Fibroblast of gingiva (primary cell): ENCODE measurements at places on chromosomes 12 and 14.

DNA sequence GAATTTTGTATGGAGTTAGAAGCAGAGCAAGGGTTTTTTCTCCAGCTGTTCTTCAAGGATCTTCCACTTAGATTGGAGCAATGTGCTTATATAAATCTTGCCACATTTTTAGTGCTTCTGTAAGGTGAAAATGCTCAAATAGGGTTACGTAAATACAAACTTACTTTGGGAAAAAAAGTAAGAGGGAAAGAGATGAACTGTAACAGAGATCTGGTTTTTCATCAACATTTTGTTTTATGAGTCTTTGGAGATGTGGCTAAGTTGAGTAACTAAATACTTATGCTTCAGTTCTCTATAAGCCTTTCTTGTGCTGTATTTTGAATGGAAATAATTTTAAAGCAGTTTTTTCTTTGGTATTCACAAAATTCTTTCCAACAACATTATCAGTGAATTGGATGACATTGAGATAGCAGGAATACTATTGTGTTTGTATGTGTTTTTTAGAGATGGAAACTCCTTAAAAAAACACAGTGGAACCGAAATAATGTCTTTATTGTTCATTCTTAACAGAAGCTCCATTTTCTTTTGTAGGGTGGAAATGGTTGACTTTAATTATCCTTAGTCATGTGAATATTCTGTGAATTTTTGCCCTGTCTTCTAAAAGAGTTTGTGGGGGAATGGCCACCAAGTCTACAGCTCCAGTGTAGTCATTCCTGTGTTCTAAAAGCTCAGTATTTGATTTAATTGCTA, 45.7 kb downstream of the NPAS3 start:
- DNase-seq: no peak

DNA sequence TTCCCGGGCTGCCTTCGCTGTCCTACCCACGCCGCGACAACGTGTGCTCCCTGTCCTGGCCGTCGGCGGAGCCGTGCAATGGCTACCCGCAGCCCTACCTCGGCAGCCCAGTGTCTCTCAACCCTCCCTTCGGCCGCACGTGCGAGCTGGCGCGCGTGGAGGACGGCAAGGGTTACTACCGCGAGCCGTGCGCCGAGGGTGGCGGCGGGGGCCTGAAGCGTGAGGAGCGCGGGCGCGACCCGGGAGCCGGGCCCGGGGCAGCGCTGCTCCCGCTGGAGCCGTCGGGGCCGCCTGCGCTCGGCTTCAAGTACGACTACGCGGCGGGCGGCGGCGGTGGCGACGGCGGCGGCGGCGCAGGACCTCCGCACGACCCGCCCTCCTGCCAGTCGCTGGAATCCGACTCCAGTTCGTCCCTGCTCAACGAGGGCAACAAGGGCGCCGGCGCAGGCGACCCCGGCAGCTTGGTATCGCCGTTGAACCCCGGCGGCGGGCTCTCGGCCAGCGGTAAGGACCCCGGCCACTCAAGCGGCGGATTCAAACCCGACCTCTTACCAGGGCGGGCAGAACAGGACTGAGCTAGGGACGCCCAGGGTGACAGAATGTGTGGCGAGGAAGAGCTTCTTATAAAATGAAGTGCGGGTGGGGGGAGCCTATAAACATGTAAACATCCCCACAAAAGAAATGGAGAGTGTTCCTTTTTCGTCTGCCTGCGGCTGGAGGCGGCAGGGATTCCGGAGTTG, 503 bp downstream of the HOXC12 start:
- no peak for DNase-seq

DNA sequence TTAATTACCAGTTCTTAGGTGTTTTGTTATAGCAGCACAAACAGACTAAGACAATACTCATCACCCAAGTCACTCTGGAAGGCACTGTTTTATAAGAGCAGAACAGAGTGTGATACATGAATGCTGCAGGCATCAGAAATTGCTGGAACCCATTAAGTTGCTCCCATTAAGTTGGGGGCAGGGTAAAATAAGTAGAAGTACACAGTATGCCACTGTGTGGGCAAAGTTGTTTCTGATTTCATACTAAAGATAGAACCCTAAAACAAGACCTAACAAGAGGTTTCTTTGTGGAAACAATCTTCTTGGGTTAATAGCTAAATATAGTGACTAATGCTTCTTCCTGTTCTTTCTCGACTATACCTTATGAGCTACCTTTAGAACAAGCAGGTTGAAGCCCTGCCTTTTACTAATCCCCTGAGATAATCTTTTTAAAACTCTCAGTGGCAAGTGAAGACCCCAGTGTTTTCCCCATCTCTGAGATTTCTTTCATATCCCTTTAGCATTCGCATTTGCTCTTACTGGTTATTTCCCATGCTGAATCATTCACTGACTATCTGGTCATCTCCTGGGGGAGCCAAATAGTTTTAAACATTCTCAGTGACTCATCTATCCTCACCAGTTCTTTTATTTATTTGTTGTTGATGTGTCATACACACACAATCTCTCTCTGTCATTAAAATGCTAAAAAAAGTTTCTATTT, 52.3 kb downstream of the SOCS2 start:
- DNase-seq: peak; percentile 95

DNA sequence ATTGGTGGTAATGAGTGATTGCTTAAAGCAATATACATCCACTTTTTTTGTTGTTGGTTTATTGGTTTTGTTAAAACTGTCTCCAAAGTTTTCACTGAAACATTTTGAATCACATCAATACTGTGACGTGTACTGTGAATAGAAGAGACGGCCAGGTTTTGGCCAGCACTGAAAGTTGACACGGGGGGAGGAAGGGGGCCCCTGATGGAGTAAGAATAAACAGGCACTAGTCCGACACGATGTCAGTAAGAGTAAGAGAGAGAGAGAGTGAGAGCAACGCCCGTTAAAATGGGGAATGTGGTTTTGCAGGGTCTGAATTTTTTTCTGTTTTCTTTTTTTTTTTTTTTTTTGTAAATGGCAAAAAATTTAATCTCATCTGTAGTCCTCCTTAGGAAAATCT, 14.7 kb downstream of the PEBP1 start:
- no peak for DNase-seq

- peak; percentile 32 for DNase-seq
Measured at GRCh38 chr12:130916241-130916911, 37.3 kb upstream of the ADGRD1 start.

DNA sequence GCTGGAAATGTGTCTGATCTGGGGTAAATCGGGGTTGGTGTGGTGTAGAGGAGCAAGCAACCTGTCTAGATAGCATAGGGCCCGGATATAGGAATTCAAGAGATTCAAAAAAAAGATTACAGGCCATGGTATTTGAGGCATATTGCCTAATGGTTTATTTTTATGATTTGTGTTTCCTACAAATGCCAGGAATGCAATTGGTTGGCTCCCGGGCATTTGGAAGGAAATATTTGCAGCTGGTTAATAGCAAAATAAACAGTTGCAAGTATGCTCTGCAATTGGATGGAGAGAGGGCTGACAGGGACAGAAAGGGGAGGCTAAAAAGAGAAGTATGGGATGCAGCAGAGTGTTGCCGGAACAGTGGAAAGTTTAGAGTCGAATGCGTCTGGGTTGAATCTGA, 315.6 kb upstream of the ATP2B1 start:
- DNase-seq: peak; percentile 90

GRCh38 chr12:93146263-93146939, 217.3 kb upstream of the EEA1 start:
- peak; percentile 20 for DNase-seq

GRCh38 chr12:131074221-131075083, 120.7 kb downstream of the ADGRD1 start:
- DNase-seq: no peak
